ENCODE measurements at places on chromosomes 11 and 22.

- DNase-seq = no peak
Measured at GRCh38 chr22:29202212-29203192, 3.2 kb upstream of the EMID1 start.

DNA sequence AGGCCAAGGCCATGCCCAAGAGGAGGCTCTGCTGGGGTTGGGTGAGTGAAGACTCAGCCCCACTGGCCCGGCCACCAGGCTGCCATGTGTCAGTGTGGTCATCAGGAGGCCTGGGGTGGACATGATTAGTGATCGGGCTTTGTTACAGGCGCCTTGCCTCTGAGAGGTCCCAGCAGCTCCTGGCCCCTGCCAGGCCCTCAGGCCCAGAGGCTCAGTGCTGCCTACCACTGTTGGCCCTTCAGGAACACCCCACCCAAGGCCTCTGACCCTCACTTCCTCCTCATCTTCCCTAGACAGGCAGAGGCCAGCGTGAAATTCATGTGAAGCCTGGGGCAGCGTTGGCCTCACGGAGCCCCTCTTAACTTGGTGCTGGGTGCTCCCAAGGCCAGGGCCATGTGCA lies 2.2 kb downstream of the MRPL23 start:
- DNase-seq = no peak

- no peak for DNase-seq
Measured at GRCh38 chr11:12009617-12010321, 1.3 kb upstream of the DKK3 start.

GRCh38 chr22:48245196-48245485 lies 1482.7 kb downstream of the TBC1D22A start:
- DNase-seq = no peak

GRCh38 chr22:25083807-25084200 lies 115.9 kb upstream of the CRYBB3 start:
- peak; percentile 30 for DNase-seq

DNA sequence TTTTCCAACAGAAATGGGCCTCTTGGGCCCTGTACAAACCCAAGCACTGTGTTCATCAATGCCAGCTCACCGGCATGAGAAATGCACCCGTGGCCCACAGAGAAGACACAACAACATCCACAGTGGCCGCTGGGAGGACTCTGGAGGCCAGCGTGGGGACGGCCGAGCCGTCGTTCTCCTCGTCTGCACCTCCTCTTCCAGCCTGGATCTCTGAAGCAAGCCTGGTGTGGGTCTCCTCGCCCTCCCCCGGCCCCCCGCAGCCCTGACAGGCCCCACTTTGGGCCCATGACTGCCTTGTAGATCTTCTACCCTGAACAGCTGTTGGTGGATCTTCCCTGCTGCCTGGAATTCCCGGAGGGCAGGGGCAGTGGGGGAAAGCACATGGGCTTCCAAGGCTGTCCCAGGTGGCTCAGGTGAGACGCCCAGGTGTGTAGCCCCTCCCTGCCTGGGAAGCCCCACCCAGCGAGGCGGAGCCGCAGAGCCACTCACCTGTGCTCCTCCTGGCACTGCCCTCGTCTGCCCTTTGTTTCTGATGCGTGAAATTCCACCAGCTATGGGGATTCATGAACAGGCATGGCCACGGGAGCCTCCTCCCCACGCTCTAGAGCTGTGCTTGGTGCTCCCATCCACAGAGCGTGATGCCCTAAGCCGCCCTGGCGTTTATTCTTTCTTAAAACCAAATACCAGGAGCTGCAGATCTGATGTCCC lies 225.9 kb downstream of the BRD1 start:
- no peak for DNase-seq

DNA sequence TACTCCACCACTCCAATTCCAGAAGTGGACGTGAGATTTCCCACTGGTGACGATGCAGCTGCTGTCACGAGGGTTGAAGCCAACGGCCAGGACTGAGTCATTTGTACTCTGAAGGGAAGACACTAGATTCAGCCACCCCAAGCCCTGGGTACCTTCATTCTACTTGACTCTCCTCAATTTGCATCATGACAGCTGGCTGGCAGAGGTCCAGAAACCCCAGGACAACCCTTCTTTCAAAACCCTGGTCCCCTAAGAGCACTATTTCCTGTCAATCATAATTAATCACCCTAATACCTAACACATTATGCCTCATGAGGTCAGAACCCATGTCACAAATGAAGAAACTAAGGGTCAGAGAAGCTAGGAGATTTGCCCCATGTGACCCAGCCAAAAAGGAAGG lies 4.9 kb downstream of the EML3 start:
- DNase-seq = no peak

GRCh38 chr22:27113211-27113635 lies 455.8 kb downstream of the MIAT start:
- DNase-seq = peak; percentile 95

- no peak for DNase-seq
Measured at GRCh38 chr11:66888282-66888681, 31.4 kb downstream of the LRFN4 start.

GRCh38 chr11:112418438-112418837 lies 157.8 kb upstream of the PLET1 start:
- DNase-seq = no peak

GRCh38 chr11:12762278-12762677 lies 88.1 kb downstream of the TEAD1 start:
- no peak for DNase-seq

DNA sequence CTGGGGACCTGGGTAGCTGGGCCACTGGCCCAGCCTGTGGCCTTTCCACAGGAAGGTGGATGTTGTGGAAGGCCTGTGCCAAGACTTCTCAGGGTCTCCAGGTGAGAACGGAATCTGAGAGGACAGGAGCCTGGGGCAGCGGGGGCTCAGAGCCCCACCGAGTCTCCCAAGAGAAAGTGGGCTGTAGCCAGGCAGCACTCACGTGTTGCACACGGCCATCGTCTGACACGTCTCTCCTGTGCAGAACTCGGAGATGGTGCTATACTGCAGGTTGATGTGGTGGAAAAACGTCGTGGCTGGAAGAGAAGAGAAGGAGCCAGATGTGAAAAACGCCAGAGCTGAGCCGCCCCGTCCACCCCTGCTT lies 6.4 kb downstream of the MOB2 start:
- no peak for DNase-seq

DNA sequence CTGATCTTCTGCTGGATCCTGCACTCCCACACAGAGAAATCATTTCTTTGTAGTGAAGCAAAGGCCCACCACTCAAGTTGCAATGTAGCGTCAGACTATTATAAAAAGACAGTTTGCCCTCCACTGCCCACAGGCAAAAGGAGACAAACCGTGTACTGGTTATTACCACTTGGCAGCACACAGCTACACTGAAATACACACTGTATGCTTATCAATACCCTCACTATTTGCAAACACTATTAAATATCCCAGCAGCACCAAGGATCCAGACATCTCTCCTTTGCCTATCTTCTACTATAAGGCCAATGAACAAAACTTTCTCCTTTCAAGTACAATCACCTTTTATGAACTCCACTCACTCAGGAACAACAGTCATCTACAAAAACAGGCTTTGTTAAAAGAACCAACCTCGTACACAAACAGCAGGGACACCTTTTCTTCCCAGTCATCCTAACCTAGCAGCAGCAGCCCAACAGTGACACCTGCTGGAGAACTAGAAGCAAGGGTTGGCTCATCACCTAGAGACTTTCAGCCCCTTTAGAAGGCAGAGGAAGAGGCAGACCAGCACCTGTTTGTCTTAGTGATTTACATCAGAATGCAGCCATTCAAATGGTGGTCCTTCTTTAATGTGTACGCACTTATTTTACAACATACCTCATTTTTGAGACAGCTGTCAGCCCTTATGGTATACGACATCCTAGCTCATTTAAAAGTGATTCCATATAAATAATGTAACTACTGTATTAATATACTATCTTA lies 56.1 kb downstream of the AMBRA1 start:
- peak; percentile 76 for DNase-seq

DNA sequence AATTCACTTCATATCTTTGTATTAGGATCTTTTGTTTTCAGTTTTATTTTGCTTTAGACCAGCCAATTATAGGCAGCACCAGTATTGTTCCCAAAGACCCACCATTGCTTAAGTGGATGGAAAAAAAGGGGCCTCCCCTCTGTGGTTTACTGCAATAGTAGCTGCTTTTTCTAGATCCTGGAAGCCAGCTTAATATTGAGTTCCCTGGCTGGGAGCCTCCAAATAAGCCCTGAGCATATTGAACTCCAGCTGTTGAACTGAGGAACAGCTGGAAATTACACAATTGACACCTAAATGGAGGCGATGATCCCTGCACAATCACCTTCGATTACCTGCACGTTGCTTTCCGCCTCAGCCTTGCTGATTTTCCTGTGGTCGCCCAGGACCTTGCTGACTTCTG lies 576.0 kb downstream of the SOX6 start:
- no peak for DNase-seq

- peak; percentile 68 for DNase-seq
Measured at GRCh38 chr11:103546236-103546635, 437.0 kb downstream of the DYNC2H1 start.

GRCh38 chr22:28051091-28051786 lies 132.2 kb upstream of the PITPNB start:
- no peak for DNase-seq

DNA sequence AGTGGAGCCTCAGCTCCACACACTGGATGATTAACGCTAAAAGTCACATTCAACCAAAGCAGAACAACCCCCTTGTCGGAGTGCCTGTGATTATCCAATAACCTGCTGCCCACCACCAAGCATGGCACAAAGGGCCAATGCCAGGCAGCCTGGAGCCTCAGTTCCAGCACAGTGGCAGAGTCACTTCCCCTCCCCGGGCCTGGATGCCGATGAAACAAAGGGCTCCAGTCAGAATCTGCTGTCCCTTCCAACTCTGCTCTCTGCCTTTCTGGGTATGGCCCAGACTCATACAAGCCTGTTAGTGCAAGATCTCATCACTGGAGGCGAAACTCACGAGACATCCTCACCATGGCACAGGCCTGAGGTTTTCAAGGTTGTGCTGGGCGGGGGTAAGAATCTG lies 52.1 kb downstream of the CLTCL1 start:
- no peak for DNase-seq

- DNase-seq = peak; percentile 40
Measured at GRCh38 chr11:111077530-111078322, 167.8 kb upstream of the POU2AF2 start.

DNA sequence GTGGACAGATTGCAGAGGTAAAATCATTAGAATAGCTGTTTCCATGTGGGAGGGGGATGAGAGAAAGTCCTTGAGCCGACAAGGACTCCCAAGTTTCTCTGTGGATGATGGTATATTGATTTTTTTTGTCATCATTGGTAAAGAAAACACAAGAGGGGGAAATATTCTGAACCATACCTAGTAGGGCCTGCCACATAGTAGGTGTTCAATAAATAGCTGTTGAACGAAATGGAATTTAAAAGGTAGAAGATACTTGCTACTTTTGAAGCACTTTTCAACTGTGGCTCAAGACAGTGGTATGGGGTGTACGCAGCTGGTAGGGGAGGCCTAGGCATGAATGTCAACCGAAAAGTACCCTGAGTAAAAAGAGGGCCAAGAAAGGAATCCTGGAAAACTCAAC lies 2.1 kb downstream of the CAVIN3 start:
- no peak for DNase-seq

DNA sequence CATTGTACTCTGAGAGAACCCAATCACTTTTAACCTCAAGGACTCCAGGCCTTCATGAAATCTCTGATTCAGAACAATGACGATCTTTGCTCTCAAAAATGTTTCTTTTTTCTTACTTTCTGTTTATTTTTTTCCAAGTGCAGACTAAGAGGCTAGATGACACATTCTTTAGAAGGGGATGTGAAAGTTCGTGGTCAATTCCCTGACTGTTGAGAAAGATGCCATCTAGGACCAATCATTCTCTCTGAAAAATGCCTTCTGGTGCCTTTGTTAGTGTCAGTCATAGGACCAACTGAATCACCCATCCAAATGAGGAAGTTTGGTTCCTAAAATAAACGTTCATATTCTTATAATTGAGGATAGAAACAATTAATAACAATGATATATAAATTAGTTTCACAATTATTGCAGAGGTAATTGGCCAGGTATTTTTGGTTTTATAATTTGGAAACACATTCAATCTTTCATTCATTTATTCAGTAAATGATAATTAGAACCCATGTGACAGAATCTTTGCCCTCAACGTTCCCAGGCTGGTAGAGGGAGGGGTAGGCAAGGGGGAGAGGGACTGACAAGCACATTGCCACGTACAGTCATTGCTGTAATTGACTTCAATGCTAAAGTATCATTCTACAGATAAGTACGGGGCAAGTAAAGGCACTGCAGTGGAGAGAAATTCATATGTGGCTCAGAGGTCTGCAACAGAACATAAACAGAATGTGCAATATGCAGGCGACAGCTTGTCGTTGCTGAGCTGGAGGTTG lies 333.4 kb upstream of the MPPED2 start:
- no peak for DNase-seq

DNA sequence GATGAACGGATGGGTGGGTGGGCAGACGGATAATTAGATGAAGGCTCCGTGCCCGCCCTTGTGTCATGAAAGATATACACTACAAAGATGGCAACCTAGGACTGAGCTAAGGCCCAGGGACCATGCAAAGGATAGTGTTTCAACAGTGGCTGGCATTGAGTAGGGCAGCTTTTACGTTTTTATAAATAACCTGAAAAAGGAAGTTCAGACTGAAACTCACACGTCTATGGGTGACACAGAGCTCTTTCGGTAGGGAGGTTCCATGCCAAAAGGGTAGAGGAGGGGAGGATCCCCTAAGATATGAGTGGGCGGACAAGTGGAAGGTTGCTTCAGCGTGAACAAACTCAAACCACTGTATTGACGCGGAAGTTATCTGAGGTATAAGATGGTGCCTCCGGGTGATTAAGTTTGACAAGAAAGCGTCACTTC lies 90.5 kb downstream of the UBASH3B start:
- no peak for DNase-seq

- DNase-seq = peak; percentile 32
Measured at GRCh38 chr22:41915035-41915785, at the start of gene SHISA8. SHISA8 (minus strand) TSS chr22:41915074; CDS start chr22:41914667, 407 bp downstream.

- peak; percentile 80 for DNase-seq
Measured at GRCh38 chr22:39574779-39575551, 4.4 kb downstream of the CACNA1I start.

DNA sequence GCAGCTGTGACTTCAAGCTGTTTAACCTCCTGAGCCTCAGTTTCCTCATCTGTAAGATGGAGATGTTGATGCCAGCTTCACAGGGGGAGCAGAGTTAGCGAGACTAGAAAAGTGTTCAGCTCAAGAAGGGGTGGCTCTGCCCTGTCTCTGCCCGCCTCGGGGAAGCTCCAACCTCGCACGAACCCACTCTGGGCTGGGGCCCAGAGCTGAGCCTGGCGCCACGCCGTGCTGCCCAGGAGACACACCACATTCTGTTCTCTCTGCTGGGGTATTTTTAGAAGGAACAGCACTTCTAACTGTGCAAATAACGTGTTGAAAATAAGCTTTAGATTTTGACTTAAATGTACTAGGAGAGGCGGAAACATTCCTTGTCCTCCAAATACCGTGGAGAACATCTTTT lies 74.1 kb downstream of the PHF21B start:
- DNase-seq = no peak

DNA sequence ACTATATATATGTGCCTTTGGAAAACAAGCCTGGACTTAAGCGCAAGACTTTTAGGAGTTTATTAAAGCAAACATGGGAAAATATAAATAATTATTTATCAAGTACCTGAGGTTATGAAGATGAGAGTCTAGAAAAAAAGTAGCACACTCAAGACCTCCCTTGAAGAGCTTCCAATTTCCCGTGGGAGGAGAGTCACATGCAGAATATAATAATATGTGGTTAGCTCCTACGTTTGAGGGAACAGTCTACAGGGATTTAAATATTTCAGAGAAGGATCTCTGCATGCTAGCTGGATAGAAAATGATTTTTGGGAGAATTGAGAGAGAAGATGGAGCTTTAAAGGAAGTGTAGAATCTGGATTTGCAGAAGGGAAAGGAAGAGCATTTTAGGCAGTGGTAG lies 183.8 kb downstream of the SWAP70 start:
- DNase-seq = no peak
